ENCODE measurements at places on chromosomes 16 and 17. TPM values are rescaled to one million over a fixed set of nuclear protein-coding genes. Genes with fewer than 3 reads are reported as not detected.

The STX8 gene
- 126 TPM for total RNA-seq

The TEKT5 gene
- 0.31 TPM for total RNA-seq

The ALDOC gene
- total RNA-seq = 14.1 TPM

The MT3 gene
- total RNA-seq = 0.82 TPM

The CHST4 gene
- 4.4 TPM for total RNA-seq

The KAT2A gene
- total RNA-seq = 42.5 TPM

The LITAFD gene
- not detected for total RNA-seq

The SEPTIN12 gene
- 0.73 TPM for total RNA-seq

The RAMP2 gene
- total RNA-seq = 5.1 TPM

The TEX19 gene
- total RNA-seq = 0.48 TPM

The RAI1 gene
- 43.8 TPM for total RNA-seq

The AANAT gene
- not detected for total RNA-seq

The ADAD2 gene
- 0.77 TPM for total RNA-seq

The CACNG5 gene
- 1.8 TPM for total RNA-seq

The COX10 gene
- total RNA-seq = 15.1 TPM

The NDE1 gene
- total RNA-seq = 69.2 TPM

The SLC16A13 gene
- 15.8 TPM for total RNA-seq

The KRT33A gene
- total RNA-seq = not detected

The ZSCAN10 gene
- total RNA-seq = 70.0 TPM

The FNDC8 gene
- not detected for total RNA-seq

The USP6 gene
- total RNA-seq = 0.13 TPM

The WNT9B gene
- 0.33 TPM for total RNA-seq

The DBF4B gene
- total RNA-seq = 44.9 TPM

The RHBDF1 gene
- 70.7 TPM for total RNA-seq

The P2RX5 gene
- 0.57 TPM for total RNA-seq
